GM23338 (cell line): ENCODE measurements at places on chromosomes 12 and 14. TPM values are rescaled to one million over a fixed set of nuclear protein-coding genes. Genes with fewer than 3 reads are reported as not detected.

RASSF9 gene
- 0.17 and 0.31 TPM in 2 replicates for polyA plus RNA-seq

DNA sequence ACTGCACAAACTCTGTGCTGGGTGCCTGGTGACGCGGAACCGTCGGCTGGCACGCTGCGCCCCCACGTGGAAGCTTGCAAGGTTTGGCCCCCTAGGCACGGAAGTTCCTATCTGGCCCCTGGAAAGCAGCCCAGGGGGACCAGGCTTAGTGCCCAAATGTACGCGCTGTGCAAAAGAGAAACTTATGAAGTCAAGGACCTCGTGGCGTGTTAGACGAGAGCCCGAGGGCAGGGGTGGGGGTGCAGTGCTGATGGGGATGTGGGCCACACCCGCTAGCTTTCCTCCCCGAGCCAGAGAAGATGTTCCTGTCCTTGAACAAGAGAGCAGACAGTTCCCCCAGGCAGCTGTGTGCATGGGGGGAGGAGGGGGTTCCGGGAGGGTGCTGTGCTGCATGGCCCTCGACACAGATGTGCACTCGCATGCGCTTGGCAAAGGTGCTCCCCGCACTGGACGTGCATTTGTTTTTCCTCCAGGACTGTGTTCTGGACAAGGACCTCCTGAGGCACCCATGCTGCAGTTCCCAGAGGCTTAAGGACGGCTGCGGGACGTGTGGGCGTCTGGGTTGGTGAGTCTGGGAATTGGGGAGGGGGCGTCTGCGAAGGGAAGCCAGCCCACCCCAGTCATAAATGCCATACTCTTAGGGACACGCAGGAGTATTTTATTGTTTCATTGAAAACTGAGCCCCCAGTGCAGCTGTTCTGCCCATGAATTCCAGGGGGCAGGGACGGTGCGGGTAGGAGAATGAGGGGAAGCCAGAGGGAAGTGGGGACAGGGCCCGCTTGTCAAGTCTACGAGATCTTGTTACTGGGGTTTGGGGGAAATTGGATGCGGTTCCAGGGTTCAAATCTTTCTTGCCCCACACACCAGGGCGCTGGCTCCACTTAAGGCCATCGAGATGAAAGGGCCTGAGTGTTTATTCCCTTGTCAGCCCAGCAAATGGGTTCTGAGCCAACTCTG is 80.0 kb downstream of the NTF3 start:
- H3K4me1 ChIP-seq = peaks cover 12% of the 10 kb centered on the region; the same call in 1 of the 2 replicates
- H3K36me3 ChIP-seq = no peaks in the 10 kb centered on the region
- H3K27ac ChIP-seq = no peak overlapping the region
- H3K27me3 ChIP-seq = no peaks in the 10 kb centered on the region
- no peak overlapping the region for H3K4me3 ChIP-seq

GRCh38 chr12:112122823-112123690 is 2.3 kb upstream of the TRAFD1 start:
- no peak overlapping the region for H3K4me3 ChIP-seq
- H3K27ac ChIP-seq = no peak overlapping the region
- peaks cover 24% of the 10 kb centered on the region for H3K4me1 ChIP-seq
- H3K36me3 ChIP-seq = no peaks in the 10 kb centered on the region
- no peaks in the 10 kb centered on the region for H3K27me3 ChIP-seq

AQP5 gene
- 1.1 and 1.3 TPM in 2 replicates for polyA plus RNA-seq

KRT6C gene
- polyA plus RNA-seq = not detected in 2 replicates

ERP27 gene
- polyA plus RNA-seq = not detected in 2 replicates

GRCh38 chr12:41605545-41606305 is 417.6 kb downstream of the PDZRN4 start:
- DNase-seq = no peak
- no peak overlapping the region for H3K4me3 ChIP-seq
- H3K36me3 ChIP-seq = no peaks in the 10 kb centered on the region
- H3K4me1 ChIP-seq = peaks cover 33% of the 10 kb centered on the region

DNA sequence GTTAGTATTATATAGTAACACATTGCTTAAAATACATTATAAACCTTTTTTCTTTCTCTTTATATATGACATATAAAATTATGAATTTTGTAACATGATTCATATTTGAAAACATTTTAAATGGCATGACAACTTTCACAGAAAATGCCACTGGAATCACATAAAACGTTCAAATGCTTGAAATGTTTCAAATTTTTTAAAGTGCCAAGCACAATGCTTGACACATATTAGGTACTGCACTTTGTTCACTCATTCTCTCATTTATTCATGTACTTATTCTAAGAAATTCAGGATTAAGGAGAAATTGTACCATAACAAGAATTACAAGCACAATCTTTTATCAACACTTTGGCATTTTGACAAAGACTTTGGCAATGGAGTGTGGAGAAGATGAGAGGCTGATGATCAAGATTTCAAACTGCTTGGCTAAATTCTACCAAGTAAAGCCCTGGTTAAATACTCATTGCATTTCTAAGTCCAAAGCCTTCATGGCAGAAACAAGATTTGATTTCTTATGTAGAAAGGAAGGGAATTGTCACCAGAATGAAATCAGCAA is 232.2 kb downstream of the C12orf50 start:
- H3K36me3 ChIP-seq = no peaks in the 10 kb centered on the region
- no peak overlapping the region for H3K27ac ChIP-seq
- DNase-seq = no peak
- H3K4me1 ChIP-seq = peaks cover 6% of the 10 kb centered on the region; the same call in 1 of the 2 replicates

DNA sequence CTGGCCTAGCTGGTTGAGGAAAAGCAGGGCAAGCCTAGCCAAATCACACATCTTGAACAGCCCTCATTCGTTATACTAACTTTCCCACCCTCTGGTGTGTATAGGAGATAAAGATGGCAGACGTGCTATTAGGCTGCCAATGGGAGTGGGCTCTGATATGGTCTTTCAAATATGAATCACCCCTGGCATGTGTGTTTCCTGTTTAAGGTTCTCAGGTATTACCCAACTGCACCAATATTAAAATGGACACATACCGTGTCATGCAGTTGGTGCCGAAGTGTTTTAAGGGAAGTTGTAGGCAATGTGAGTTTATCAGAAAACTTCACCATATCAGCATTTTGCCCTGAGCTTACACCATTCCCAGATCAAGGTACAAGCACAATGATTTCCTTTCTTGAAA is 33.4 kb downstream of the CHST11 start:
- no peak for DNase-seq
- no peak overlapping the region for H3K27ac ChIP-seq

GRCh38 chr14:33916663-33917565 is 34.0 kb downstream of the EGLN3 start:
- no peak overlapping the region for H3K27ac ChIP-seq
- no peaks in the 10 kb centered on the region for H3K36me3 ChIP-seq
- DNase-seq = no peak
- no peak overlapping the region for H3K4me3 ChIP-seq

- no peaks in the 10 kb centered on the region for H3K4me1 ChIP-seq
- no peak for DNase-seq
- H3K27me3 ChIP-seq = no peaks in the 10 kb centered on the region
- H3K36me3 ChIP-seq = no peaks in the 10 kb centered on the region
Measured at GRCh38 chr12:106893451-106893850, 62.3 kb upstream of the TMEM263 start.

DNA sequence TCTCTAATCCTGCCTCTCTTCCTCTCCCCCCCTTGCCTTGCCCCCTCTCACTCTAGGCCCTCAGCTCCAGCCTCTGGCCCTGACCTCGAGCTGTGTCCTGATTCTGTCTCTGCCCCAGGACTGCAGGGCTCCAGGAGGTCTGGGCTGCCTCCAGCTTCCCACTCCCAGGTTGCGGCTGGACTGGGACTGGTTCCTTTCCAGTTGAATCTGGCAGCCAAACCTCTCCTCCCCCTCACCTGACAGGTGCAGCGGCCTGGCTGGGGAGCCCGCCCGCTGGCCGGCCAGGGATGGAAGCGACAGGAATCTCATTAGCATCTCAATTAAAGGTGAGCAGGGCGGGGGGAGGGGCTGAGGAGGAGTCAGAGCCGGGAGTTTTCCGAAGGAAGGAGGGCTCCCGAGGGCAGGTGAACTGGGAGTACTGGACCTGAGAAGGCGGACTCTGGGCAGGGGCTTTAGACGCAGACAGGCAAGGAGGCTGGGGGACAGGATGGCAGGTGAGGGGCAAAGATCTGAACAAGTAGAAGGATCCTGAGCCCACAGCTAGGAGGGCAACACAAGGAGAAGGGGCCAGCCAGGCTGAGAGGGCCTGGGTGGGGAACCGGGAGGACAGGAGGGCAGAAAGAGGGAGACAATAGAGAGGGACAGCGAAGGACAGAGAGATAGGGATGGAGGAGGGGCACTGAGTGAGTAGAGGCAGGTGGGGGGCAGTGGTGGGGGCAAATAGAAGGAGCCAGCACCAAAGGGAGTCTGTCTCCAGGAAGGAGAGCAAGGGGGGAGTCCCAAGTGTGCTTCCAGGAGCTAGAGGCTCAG is at the start of gene SCNN1A:
TSS of gene SCNN1A (minus strand) at position 295 of the 810 bp plus-strand sequence. CDS start 780 bp downstream, outside the sequence.
- peak; percentile 97 for DNase-seq
- H3K27ac ChIP-seq = peak within 1 kb of the TSS; percentile 98
- no peaks in the 10 kb centered on the region for H3K27me3 ChIP-seq
- peaks cover 59% of the 10 kb centered on the region for H3K4me1 ChIP-seq
- H3K4me3 ChIP-seq = peak within 1 kb of the TSS; percentile 67

- H3K4me3 ChIP-seq = peak overlapping the region; percentile 91
- H3K27me3 ChIP-seq = peaks cover 91% of the 10 kb centered on the region
- DNase-seq = peak; percentile 86
- peaks cover 44% of the 10 kb centered on the region for H3K4me1 ChIP-seq
- no peak overlapping the region for H3K27ac ChIP-seq
- no peaks in the 10 kb centered on the region for H3K36me3 ChIP-seq
Measured at GRCh38 chr14:53953002-53953827, 3.4 kb downstream of the BMP4 start.

DNA sequence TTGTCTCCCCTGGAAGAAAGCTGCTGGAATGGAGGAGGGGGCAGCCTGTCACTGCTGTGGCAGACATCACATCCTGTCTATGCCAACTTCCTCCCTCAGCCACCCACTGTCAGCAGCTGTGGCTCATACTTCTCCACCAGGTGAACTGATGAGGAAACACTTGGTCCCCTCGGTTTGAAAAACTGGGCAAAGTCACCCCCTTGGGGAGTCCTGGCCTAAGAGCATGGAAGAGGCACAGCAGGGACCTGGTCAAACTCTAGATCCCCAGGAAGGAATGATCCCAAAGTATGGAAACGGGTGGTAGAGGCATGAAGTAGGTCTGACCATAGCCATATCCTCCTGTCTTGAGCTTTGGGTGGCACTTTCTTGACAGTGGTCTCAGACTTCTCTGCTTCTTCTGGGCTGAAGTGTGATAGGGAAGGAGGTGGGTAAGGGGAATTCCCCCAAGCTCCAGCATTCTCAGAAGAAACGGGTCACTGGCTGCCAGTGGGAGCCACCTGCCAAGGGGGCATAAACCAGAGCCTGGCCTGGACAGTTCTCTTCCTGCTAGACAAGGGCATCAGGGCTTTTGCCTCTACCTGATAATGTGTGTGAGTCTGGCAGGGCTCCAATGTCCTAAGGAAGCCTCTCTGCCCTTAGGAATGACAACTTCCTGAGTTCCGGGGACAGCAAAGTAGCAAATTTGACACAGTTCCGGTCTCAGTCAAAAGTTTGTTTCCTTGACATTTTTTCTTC is 36.0 kb downstream of the FMNL3 start:
- H3K36me3 ChIP-seq = no peaks in the 10 kb centered on the region
- H3K4me3 ChIP-seq = no peak overlapping the region
- 0 out of 2 replicates have a peak overlapping the region, but pooled peaks have one; percentile 26 for H3K27ac ChIP-seq
- H3K4me1 ChIP-seq = peaks cover 21% of the 10 kb centered on the region
- no peaks in the 10 kb centered on the region for H3K27me3 ChIP-seq

HIP1R gene
- 6.7 and 8.0 TPM in 2 replicates for polyA plus RNA-seq

TDRD9 gene
- 0.24 TPM in 1 of 2 replicates, not detected in the other for polyA plus RNA-seq

GRCh38 chr12:110670161-110670701 is 18.7 kb downstream of the HVCN1 start:
- no peaks in the 10 kb centered on the region for H3K36me3 ChIP-seq
- no peak overlapping the region for H3K27ac ChIP-seq
- no peak for DNase-seq
- H3K27me3 ChIP-seq = no peaks in the 10 kb centered on the region
- no peak overlapping the region for H3K4me3 ChIP-seq
